Psoas muscle (tissue), 8 donors: ENCODE measurements at places on chromosomes 5 and 9.

GRCh38 chr5:67577424-67577823 lies 380.8 kb upstream of the CD180 start:
- DNase-seq = no peak

DNA sequence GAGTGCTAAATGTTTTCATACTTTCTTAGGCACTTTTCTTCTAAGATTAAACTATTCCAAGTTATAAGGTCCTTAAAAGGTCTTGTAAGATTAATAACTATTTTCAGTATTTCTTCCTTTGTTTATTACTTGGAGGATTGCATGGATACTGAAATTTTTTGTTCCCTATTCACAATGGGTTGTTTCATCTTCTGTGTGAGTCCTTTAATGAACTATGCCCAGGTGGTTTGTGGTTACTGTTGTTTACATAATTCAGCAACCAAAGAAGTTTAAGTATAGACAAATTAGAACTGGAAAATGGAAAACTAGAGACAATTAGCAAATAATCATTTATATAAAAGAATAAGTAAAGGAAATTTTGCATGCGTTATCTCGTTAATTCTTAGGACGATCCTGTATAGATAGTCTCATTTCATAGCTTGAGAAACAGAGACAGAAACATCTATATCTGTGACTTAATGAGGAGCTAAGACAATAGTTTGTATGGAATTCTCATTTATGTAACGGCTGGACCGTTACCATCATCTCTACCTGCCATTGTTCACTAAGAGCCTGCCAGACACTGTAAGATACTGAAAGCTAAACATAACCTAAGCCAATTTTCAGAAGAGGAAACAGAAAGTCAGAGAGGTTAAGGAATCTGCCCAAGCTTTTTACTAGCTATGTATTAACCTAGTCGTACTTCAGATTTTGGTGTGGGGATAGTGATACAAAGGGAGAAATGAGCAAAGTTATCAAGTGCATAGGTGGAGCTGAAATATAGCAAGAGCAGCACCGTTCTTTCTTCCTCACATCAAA lies 148.2 kb downstream of the PAM start:
- DNase-seq = no peak

GRCh38 chr5:94326586-94326985 lies 291.8 kb downstream of the KIAA0825 start:
- no peak for DNase-seq

DNA sequence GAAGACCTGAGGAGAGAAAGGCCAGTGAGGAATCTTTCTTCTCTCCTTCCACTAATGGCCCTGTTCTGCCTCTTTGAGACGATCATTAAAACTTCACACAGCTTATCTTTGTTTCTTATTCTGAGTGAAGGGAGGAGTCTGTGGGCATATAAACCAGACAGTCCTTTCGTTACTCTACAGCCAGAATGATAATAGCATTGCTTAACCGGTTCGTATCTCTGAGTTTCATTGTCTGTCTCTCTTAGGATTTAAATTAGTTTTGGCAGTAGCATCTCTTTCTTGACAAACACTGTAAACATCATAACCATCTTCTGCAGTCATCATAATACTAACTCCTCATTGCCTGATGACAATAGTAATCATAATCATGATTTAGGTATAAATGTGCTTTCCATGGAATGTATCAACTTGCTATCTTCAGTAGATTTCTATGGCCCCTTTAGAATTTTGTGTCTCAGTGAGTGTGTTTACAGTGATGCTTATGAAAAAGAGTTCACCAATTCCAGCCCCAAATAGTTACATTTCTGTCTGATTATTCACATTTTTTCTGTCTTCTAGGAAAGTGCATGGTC lies 618.8 kb upstream of the KLF4 start:
- no peak for DNase-seq

DNA sequence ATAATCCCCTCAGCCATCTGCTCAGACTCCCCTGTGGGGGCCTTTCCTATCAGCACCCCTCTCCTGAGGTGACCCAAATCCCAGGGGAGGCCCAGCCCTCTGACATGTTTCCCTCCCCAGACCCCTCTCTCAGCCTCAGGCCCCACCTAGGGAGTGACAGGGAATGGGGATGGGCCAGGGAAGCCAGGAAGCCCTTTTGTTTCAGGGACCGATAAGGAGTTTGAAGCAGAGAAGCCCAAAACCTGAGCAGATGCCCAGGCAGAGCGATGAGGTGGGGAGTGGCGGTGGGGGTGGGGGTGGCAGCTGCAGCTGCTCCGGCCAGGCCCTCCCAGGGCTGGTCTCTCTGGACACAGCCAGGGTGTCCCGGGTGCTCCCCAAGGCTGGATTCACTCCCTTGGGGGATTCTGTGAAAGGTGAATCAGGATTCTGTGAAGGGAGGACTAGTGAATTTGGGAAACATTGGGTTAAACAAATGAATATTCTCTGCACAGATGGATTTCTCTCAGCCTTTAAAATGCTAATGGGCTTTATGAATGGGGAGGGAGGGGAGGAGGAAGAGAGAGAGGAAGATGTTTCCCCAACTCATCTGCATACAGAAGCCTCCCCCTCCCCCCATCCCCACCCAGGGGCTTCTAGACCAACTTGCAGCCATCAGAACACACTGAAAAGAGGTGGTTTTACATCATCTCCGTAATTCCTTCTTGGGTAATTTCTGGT lies 17.4 kb downstream of the AKNA start:
- DNase-seq = no peak

DNA sequence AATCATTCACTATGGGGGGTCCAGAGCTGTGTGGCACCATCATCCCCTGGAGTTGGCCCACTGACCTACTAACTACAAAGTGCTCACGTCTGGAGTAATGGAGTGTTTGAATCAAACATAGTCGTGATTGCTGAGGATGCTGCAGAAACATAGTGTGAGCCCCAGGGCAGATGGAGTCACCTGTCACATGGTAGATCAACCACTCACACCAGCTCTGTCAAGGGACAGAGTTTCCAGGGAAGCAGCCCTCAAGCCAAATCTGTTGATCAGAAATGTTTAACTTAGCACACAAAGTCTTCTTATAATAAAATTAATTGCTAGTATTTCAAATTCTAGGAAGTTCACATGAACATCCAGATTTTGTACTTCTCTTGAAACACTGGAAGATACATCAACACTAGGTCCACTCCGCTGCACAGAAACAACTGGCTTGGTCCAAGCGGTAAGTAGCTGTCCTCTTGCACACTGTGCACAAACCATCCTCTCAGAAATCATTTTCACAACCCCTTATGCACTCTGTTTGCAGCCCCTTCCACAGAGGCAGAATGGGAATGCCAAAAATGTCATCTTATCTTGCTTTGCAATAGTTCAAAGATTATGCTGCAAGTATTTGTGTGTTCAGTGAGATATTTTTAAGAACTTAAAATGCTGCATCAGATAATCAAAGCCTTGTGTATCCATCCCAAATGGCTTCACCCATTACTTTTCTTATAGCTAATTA lies 191.0 kb downstream of the EPB41L4A start:
- no peak for DNase-seq

- no peak for DNase-seq
These were observed 85.7 kb downstream of the FREM1 start for GRCh38 chr9:14824481-14824880.

GRCh38 chr9:97502222-97502983 lies 937 bp downstream of the TMOD1 start:
- peak; percentile 81 for DNase-seq
